NCI-H1436 (cell line): ENCODE measurements at places on chromosomes 2 and 18.

- DNase-seq = no peak
Measured at GRCh38 chr2:24577481-24577880, 86.4 kb downstream of the NCOA1 start.

DNA sequence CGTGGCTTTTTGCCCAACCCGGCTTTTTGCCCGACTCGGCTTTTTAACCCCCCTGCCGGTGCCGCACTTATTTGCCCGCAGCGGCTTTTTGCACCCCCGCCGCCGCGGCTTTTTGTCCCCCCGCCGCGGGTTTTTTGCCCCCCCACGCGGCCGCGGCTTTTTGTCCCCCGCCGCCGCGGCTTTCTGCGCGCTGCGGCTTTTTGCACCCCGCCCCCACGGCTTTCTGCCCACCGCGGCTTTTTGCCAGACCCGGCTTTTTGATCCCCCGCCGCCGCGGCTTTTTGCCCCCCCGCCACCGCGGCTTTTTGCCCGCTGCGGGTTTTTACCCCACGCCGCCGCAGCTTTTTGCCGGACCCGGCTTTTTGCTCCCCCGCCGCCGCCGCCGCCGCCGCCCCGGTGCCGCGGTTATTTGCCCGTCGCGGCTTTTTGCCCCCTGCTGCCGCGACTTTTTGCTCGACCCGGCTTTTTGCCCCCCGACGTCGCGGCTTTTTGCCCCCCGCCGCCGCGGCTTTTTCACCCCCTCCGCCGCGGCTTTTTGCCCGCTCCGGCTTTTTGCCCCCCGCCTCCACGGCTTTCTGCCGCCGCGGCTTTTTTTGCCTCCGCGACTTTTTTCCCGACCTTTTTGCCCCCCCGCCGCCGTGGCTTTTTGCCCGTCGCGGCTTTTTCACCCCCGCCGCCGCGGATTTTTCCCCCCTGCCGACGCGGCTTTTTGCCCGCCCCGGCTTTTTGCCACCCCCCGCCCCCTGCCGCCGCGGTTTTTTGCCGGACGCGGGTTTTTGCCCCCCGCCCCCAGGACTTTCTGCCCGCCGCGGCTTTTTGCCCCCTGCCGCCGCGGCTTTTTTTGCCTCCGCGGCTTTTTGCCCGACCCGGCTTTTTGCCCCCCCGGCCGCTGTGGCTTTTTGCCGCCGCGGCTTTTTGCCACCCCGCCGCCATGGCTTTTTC lies 2786.5 kb downstream of the RPIA start:
- no peak for DNase-seq

- no peak for DNase-seq
Measured at GRCh38 chr2:106530866-106531265, 43.7 kb downstream of the CD8B2 start.

- DNase-seq = no peak
Measured at GRCh38 chr2:68974946-68975665, 670 bp downstream of the GKN1 start.

- DNase-seq = no peak
Measured at GRCh38 chr2:218780851-218781690, 876 bp upstream of the CYP27A1 start.
